Activated CD8-positive, alpha-beta memory T cell treated with anti-CD3 and anti-CD28 coated beads for 36 hours (primary cell): ENCODE measurements at places on chromosomes 4 and X. TPM values are rescaled to one million over a fixed set of nuclear protein-coding genes. Genes with fewer than 3 reads are reported as not detected.

The GSPT2 gene
- total RNA-seq: 10.7 TPM

The DGKK gene
- not detected for total RNA-seq

The HDAC6 gene
- total RNA-seq: 48.9 TPM

The CLDN34 gene
- not detected for total RNA-seq

The CDK16 gene
- total RNA-seq: 48.7 TPM

The ACOT9 gene
- 37.5 TPM for total RNA-seq

The AREG gene
- total RNA-seq: not detected

The S100P gene
- 3.2 TPM for total RNA-seq

The TXLNG gene
- total RNA-seq: 23.1 TPM

The TLR10 gene
- not detected for total RNA-seq

The RS1 gene
- total RNA-seq: not detected

The TGIF2LX gene
- not detected for total RNA-seq

The TRIM2 gene
- total RNA-seq: 0.11 TPM

The CHIC2 gene
- 28.4 TPM for total RNA-seq

The PAGE4 gene
- total RNA-seq: not detected

The FTHL17 gene
- total RNA-seq: not detected

The CDKL2 gene
- total RNA-seq: 0.53 TPM

The SH2D1A gene
- 75.0 TPM for total RNA-seq

The CNKSR2 gene
- total RNA-seq: 5.0 TPM

The RAI2 gene
- 0.71 TPM for total RNA-seq

The SMIM31 gene
- not detected for total RNA-seq

The CBR4 gene
- 14.1 TPM for total RNA-seq

The CT45A8 gene
- total RNA-seq: not detected

The RRAGB gene
- 5.3 TPM for total RNA-seq

The UCP1 gene
- not detected for total RNA-seq

The PCYT1B gene
- total RNA-seq: 0.11 TPM

The FAM133A gene
- total RNA-seq: not detected

The SLC34A2 gene
- total RNA-seq: not detected

The UGT2A1 gene
- not detected for total RNA-seq
